ENCODE measurements at places on chromosomes 3 and 15.

DNA sequence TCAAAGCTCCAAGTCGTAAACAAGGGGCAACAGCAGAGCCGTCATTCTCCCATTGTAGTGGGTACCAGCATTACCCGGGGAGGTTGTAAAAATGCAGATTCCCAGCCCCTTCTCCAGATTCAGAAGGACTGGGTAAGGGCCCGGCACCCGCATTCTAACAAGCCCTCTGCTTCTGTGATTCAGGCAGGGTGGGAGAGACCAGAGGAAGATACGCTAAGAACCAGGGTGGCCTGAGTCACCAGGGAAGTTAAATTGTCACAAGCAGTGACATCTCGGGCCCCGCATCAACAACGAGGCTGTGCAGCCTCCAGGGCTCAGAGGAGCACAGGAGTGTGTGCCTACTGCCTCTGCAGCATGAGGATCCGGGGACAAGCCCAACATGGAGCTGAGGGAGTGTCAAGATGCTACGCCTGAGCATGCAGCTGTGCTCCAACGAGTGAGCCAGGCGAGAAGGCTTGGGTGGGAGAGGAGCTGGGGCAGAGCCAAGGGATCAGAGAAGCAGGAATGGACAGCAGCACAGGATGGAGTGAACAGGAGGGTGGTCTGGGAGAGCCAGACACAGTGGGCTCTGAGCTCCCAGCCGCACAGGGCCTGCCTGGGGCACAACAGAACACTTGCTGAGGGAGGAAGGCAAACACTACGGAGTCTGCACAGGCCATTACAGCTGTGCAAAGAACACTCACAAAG lies 68.5 kb downstream of the CPN2 start:
- no peak for DNase-seq

DNA sequence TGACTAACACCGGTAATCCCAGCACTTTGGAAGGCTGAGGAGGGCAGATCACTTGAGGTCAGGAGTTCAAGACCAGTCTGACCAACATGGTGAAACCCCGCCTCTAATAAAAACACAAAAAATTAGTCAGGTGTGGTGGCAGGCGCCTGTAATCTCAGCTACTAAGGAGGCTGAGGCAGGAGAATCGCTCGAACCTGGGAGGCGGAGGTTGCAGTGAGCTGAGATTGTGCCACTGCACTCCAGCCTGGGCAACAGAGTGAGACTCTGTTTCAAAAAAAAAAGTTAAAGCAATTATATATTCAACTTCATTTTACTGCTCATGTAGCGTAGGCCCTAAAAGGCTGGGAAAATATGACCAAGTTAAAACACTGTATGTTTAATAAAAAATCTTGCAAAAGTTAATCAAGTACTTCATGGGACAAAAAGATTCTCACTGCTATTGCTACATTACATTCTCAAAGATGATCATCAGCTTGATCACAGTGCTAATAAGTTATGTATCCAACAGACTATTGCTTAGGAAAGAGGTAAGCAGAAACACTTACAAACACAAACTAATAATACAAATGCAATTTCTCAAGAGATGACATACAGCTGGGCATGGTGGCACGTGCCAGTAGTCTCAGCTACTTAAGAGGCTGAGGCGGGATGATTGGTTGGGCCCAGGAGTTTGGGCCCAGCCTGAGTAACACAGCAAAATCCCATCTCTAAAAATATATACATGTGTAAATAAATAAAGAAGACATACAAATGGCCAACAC lies 2.7 kb downstream of the COPS2 start:
- no peak for DNase-seq

DNA sequence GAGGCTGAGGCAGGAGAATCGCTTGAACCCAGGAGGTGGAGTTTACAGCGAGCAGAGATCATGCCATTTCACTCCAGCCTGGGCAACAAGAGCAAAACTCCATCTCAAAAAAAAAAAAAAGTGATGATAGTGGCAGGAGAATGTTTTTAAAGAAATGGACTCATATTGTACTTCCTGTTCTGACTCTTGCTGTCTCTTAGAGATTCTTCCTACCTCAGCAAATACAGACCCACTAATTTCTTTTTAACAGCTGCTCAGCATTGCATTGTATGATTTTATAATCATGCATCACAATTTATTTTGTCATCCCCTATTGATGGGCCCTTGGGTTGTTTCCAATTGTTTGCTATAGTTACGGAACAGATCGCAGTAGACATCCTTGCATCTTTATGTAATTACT lies 8.8 kb upstream of the ANKDD1A start:
- DNase-seq: no peak

DNA sequence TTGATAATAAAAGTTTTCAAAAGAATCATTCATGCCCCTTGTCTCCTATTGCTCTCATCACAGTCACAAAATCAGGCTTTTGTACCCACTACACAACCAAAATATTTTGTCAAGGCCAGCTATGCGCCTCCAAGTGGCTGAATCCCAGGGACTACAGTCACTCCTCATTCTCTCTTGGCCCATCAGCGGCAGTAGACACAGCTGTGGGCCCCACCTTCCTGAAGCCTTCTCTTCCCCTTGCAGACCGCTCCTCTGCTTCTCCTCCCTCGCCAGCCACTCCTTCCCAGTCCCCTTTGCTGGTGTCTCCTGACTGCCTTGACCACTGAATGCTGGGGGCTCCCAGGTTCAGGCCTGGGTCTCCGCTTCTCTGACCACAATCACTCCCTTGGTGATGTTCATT lies 52.1 kb downstream of the LSM3 start:
- DNase-seq: no peak

DNA sequence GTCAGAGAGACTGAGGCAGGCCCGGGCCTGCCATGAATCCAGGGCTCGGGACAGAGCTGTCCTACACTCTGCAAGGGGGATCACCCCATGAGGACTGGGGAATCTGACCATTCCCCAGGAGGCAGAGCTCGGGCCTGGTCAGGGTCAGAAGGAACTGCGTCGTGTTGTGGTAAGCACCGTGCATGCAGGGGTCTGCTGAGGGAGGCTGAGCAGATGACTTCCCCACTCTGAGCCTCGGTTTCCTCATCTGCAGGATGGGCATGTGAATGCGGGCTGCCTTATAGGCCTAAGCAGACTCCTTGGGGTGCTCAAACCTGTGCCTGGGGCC lies 61.6 kb upstream of the IQSEC1 start:
- DNase-seq: no peak

GRCh38 chr3:59257506-59257905 lies 207.7 kb upstream of the CFAP20DC start:
- no peak for DNase-seq

GRCh38 chr15:38068626-38069391 lies 134.4 kb downstream of the TMCO5A start:
- DNase-seq: no peak

DNA sequence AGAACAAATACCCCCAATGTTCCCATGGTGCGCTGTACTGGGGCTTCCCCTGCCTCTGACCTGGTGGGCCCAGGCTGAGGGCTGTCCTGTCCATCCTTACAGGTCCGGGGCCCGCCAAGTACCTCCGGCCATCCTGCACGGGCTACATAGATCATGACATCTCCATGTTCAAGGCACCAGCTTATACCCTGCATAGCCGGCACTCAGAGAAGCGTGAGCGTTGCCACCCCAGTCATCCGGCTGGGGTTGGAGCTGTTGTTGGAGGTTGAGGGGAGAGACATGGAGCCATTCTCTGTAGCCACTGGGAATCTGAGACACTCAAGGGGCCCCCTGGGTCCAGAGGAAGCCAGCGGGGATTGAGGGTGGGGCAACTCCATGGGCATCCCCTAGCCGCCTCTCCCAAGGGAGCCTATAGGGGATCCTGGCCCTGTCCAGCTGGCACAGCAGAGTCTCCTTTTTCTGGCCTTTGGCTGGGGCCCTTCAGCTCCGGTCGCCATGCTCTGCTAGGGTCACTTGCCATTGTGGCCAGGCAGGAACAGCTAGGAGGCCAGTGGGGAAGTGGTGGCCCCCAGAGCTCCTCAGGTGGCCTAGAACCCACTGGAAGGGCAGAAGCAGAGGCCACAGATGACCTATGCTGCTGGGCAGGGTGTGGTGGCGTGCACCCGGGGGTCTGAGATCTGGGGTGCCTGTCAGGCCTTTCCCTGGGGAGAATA lies 12.5 kb upstream of the CSPG4 start:
- no peak for DNase-seq

DNA sequence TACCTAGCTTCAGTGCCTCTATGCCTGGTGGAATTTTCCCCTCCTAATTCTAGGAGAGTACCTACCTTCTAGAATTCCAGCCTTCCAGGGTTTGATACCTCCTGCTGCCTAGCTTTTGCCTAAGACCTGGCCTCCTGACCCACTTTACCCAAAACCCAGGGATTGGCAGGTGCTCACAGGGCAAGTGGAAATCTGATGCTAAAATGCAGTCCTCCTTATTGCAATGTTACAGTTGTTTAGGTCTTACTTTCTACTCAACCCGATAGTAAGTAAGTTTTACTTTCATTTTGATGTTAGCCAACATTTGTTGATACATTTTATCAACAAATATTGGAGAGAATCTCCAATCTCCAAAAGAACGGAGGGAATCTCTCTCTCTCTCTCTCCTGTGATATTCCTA lies 275.9 kb downstream of the DOCK3 start:
- DNase-seq: no peak

GRCh38 chr15:40053831-40054604 lies 15.0 kb upstream of the SRP14 start:
- DNase-seq: no peak

DNA sequence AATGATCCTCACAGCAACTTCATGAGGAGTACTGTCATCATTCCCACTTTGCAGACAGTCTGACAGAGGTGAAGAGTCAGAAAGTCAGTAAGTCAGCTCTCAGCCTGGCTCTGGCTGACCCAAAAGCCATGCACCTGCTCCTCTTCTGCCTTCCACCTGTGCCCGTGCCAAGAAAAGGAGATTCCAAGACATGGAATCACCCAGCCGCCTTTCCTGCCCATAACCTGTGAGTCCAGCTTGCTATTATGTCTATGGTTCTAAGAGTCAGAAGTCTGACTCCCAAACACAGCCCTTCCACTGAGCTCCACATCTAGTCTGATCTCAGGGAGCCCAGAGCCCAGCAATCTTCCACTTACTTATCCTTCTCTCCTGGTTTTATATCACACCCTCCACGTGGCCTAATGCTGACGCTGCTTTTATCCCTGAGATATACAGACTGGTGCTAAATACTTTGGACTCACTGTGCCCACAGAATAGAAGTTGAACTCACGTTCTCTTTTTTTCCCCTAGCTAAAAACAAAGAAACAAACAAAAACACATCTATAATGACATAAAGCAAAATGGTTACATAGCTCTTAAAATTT lies 66.0 kb downstream of the PLD1 start:
- DNase-seq: no peak

DNA sequence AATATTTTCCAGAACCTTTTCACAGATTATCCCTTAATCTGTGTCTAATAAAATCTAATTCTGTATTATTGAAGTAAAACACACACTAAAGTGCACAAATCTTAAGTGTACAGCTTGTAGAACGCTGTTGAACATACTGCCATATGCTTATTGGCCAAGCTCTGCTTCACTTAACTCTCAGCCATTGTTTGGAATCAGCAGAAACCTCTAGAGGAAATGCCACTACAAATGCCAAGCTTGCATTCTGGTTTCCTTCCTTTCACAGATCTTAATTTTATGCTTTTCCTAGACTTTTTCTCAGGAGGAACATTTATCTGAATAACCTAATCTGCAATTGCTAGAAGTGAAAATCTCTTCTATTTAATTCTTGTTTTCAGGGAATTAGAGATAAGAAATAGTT lies 10.1 kb downstream of the MNS1 start:
- DNase-seq: no peak

DNA sequence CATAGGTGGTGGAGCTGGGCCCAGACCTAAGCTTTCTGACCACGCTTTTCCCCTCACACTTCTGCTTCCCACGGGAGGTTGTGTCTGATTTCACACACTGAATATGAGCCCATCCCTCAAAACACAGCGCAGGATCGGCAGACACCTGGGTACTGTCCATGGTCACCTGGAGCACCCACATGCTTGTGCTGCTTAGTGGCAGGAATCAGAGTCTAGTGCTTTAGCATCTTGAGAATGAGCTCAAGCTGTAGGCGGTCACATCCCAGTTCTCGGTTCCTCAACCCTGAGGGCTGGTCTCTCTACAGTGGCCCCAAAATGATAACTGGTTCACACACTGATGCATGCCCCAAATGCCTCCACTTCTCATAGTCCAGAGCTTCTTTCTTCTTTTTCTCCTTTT lies 111.0 kb downstream of the SEMA5B start:
- DNase-seq: no peak

DNA sequence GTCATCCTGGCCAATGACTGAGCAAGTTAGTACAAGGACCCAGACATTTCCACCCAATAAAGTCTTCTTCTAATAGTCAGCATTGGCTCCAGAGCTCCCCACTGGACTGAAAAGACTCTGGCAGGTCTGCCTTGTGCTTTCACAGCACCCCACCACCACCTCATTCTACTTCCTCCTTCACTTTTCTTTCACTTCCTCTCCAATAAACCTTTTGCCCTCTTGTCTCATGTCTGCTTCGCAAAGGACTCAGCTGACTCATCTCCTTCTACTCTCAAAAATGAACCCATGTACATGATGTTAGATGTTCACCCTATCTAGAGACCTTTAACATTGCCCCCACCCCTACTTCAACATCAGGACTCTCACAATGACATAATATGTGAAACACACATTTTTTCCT lies 181.0 kb upstream of the PPP2R3A start:
- no peak for DNase-seq

GRCh38 chr3:158775426-158776410 lies 26.1 kb upstream of the MFSD1 start:
- no peak for DNase-seq

DNA sequence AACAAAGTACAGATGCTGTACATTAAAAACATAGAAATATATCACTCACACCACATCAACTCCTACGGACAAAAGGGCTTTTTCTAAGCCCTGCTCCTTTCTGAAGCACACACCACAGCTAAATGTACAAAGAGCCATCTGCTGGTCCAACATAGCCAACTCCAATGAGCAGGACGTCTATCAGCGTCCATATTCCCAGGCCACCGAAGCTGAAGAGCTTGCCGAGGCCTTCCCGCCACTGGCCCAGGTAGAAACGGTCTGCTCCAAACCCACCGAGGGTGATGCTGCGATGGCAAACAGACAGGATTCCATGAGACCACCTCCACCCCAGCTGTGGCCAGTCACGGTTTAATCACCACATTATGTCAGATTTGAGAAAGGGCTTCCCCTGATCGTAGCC lies 9.8 kb downstream of the TM2D3 start:
- DNase-seq: peak; percentile 51

DNA sequence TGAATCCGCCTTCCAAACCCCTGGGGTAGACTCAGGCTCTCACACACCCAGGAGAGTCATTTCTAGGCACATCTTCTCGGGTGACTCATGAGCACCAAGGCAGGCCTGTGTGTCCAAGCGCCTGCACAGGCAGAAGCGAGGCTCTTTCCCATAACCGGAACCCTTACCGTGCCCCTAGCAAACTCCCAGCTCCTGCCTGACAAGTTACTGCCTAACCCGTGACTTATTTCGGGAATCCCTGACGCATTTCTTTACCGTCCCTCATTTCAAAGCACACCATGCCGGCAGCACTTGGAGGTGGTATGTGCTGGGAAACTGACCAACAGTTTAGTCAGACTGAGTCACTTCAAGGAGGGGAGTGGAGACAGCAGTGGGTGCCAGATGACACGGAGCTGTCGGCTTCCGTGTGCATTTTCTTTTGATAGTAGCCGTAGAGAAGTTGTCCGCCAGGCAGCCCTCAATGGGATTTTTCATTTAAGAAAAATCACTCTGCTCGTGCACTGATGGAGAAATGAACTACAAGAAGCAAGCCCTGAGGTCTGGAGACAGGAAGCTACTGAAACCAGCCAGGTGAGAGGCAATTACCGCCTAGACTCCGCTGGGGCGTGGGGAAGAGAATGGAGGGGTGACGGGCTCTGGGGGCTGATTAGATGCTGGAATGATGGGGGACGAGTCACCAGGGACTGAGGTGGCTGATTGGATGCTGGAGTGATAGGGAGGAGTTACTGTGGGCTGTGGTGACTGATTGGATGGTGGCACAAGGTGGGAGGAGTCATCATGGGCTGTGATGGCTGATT lies 17.3 kb upstream of the HRH1 start:
- no peak for DNase-seq

Data from midbrain (tissue), 1 donor.